ENCODE measurements at places on chromosomes 11 and 22.

DNA sequence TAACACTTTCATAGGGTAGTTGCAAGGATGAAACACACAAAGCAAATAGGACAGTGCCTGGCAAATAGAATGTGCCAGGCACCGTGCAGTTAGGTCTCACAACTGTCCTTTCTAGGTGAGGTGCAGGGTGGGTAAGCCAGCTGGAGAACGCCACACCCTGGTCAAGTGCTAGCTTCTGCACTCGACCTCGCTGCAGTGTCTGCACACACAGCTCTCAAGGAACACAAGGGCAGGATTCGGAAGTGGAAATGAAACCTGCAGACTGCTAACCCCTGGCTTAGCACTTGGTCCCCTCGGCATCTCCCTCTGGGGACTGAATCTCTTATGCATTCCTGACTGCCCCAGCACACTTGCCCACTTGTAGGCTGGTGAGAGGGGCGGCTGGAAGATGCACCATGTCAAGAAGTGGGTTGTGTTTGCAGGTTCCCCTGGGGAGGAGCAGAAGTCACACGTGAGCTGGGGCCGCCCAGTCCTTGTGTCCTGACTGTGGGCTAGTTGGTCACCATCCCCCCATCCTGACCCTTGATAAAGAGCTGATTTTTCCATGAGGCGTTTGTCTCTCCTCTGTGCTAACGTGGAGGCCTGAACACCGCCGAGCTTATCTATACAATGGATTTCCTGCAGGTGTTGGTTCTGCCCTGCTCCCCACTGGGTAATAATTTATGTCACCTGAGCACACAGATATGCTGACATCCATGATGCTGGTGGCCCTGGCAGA, 89.0 kb downstream of the MICAL2 start:
- DNase-seq, result no peak

- DNase-seq, result no peak
Observed at GRCh38 chr11:116420770-116421528, 351.8 kb downstream of the BUD13 start.

DNA sequence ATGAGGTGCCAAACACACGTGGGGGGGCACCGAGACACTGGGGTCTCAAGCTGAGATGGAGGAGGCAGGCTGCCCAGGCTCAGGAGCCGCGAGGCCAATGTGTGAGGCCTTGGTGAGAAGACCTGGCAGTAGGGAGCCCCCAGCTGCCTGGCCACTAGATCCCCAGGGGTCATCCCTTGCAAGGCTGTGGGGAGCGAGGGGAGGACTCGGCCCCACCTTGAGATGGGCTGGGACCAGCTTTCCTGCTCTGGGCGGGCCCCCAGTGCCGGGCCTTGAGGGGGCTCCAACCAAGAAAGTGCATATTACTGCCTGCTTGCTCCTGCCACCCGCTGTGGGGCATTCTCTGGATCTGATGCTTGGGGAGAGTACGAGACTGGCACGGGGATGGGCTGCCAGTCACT, 107.0 kb downstream of the CTTN start:
- DNase-seq, result no peak

GRCh38 chr22:24247011-24247507, 2.2 kb upstream of the GGT5 start:
- no peak for DNase-seq

GRCh38 chr11:86068138-86068871, 579 bp downstream of the PICALM start:
- no peak for DNase-seq

DNA sequence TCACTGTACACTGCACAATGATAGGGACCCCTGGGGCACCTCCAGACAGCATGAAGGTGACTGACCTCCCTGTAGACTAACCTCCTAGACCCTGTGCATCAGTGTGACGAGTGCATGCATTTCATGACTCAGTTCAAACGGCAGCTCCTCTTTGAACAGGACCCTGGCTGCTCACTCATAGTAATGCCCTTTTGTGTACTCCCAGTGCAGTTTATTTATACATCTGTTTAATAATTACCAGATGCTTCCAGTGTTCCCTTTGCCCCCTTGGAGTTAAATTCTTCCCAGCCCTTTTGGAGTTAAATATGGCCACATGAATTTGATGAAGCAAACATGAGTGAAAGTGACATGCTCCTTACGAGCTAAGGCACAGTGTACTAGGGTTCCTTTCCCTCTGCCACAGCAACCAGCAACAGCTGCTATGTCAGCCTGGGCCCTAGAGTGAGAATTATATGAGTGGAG, 72.4 kb downstream of the PANX1 start:
- DNase-seq, result no peak

- DNase-seq, result no peak
Observed at GRCh38 chr11:100895449-100895848, 208.4 kb downstream of the ARHGAP42 start.

GRCh38 chr22:49961005-49961600, 531 bp downstream of the PIM3 start:
- no peak for DNase-seq

DNA sequence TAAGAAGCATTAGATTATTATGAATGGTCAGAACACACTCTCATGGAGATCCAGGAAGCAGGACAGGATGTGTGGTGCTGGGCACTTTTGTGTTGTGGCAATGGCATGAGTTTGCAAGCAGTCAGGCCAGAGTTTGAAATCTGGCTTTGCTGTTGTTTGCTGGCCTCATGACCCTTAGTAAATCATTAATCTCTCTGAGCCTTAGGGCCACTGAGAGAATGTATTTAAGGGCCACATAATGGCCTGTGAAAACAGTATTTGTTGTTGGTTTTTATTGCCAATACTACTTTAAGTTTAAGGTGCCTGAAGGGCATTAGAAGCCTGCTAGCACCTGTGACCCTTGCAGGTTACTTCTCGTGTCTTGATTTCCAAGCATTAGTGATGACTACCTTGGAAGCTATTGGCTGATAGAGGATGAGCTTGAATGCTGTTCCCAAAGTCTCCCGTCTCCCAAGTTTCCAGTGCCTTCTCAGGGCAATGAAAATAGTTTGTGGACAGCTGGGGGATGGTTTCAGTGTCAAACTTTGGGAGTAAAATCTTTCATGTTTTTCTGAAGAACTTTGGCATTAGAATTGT, 24.6 kb downstream of the STIM1 start:
- no peak for DNase-seq

DNA sequence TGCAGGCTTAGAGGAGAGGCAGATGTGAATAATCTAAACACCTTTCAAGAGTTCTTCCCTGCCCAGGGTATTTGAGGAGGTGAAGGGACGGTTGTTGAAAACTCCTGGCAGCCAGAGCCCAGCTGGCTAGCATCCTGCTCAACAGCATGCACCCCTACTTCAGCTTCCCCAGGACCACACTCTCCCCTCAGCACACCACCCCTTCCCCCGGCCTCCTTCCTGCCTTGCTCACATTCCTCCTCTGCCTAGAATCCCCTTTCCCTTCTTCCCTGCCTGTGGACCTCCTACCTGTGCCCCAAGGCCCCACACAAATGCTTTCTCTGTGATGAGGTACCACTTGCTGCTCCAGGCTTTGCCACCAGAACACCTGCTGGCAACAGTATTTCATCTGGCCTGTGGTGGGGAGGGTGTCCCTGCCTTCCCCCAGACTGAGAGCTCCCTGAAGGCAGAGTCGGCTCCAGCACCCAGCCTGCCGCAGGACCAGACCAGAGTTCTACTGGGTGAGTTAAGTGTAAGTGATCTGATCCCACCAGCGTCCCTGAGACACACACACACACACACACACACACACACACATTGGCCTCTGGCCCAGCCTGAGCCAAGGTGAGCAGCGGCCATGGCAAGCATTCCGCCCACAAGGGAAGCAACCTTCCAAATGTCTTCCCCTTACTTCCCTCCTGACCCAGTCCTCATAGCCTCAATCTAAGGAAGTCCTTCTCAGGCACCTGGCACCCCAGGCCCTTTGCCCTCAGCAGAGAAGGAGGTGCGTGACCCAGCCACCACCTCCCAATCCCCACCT, 79.5 kb downstream of the PDE2A start:
- DNase-seq, result no peak

GRCh38 chr11:119509969-119510401, 87.0 kb upstream of the THY1 start:
- DNase-seq, result no peak

DNA sequence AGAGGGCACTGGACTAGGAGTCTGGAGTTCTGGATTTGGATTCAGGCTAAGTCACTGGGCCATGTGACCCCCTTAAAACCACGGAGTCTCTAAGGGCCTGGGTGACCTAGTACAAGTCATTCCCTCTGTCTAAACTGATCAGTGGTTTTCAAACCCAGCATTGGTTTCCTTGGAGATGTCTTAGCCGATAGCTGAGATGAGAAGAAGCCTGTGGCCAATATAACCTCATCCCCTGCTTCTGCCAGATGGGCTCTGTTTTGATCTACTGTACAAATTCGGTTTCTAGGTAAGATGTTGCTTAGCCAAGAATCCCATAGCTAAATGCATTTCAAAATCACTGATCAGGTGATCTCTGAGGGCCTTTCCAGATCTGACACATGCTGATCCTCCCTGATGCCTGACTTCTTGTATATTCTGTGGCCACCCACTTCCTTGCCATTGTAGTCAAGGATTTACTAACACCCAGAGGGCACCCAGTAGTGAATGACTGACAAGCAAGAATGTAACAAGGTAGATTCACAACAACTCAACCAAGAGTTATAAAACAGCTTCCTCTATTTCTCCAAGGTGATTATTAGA, 53.1 kb downstream of the GALNT18 start:
- no peak for DNase-seq

GRCh38 chr11:108931168-108931567, 266.3 kb downstream of the DDX10 start:
- no peak for DNase-seq

DNA sequence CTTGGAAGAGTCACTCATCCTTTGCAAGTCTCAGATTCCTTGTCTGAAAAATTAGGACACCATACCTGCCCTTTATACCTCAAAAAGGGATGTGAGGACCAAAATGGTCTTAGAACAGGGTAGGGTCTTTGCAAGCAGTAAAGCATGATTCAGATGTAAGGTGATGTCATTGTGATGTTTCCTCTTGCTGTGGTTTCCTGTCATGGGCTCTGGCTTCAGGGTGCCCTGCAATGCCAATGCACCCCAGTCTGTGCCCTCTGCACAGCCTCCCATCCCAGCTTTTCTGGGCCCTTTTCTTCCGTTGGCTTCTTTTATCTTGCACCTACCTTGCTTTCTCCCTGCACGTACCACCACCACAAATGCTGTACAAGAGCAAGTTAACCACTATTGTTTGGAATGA, 87.8 kb upstream of the NNMT start:
- no peak for DNase-seq

- no peak for DNase-seq
Observed at GRCh38 chr22:28105988-28106387, 186.9 kb upstream of the PITPNB start.

- no peak for DNase-seq
Observed at GRCh38 chr11:132174362-132175255, 804.2 kb downstream of the NTM start.

DNA sequence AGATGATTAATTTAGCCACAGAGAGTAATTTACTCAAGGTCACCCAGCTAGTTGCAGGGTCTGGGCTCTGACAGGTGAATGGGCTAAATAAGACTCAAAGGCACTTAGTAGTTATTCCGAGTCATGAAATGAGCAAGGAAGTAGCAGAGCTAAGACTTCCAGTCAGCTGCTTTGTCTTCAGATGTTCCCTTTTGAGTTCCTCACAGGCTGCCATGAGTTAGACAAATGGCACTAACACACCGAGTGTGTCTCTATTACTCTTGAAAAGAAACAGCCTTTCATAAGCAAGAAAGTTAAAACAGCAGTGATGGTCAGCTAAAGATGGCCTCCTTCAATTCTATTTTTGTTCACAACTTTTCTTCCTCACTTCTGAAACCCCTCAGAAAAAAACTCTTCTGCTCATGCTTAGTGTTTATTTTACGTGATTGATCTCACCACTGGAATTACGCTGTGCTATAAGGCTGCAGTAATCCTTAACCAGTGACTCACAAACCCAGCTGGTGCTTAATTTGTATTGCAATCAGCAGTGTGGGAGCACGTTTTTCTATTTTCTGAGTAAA, 389.1 kb downstream of the AASDHPPT start:
- no peak for DNase-seq

GRCh38 chr22:50129121-50129736, 39.4 kb downstream of the MOV10L1 start:
- DNase-seq, result no peak

DNA sequence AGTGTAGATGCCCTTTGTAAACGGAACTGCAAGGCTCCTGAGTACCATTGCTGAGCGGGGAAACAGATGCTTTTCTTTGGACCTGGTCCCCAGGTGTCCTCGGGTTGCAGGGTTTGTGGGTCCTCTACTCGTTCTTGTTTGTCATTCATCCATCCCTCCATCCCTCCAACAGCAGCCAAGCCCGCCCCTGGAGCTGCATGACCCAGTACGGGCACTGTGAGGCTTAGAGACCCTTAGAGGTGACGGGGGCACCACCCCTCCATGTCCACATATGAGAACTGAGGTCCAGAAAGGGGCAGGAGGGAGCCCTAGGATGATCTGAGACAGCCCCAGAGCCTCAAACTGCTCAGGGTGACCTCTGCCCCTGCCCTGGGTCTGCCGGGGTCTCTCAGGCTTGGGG, 45.4 kb downstream of the WNT11 start:
- DNase-seq, result no peak

- no peak for DNase-seq
Observed at GRCh38 chr11:62680825-62681240, 2.0 kb upstream of the UBXN1 start.

- no peak for DNase-seq
Observed at GRCh38 chr11:33701302-33702230, 940 bp upstream of the C11orf91 start.

GRCh38 chr22:25645964-25646363, 81.5 kb downstream of the GRK3 start:
- no peak for DNase-seq

DNA sequence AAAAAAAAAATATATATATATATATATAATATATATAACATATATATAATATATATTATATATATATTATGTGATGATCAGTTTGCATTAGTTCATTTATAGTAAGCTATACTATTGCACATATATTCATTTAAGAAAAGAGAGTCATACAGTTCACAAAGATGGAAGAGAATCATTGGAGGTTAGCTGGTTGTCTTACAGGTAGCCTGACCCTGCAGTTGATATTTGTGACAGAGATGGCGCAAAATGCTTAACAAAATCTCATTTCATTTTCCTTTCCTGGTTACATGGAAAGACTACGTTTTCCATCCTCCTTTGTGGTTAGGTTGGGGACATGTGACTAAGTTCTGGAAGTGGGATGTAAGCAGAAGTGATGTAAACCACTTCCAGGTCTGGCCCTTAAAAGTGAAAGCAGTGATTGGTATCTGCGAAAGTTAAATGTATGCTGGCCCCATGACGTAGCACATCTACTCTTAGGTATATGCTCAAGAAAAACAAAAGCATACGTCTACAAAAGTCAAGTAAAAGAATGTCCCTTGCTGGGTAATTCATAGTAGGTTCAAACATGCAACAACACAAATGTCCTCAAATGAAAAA, 7.2 kb upstream of the TMEM135 start:
- DNase-seq, result no peak

DNA sequence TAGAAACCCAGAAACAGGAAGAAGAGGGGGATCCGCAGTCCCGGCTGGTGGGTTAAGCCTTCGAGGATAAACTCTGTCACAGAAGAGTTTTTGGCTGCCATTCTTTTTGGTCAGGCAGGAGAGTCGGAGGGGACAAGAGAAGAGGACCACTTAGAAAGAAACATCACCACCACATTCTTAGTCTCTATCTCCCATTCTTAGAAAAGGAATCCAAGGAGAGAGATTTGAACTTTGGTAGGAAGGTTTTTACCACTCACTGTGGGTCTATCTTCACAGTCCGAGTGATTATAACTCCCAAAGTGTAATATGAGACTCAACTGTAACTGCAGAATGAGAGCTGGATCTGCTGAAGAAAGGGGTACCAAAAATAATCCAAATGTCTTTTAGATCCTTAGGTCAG, at the start of gene OR8B12:
Gene OR8B12 (minus strand): TSS at position 101 of the 400 bp plus-strand sequence. CDS start 0 bp downstream, at position 101.
- DNase-seq, result no peak
